T-cell (primary cell): ENCODE measurements at places on chromosomes 1 and 21.

DNA sequence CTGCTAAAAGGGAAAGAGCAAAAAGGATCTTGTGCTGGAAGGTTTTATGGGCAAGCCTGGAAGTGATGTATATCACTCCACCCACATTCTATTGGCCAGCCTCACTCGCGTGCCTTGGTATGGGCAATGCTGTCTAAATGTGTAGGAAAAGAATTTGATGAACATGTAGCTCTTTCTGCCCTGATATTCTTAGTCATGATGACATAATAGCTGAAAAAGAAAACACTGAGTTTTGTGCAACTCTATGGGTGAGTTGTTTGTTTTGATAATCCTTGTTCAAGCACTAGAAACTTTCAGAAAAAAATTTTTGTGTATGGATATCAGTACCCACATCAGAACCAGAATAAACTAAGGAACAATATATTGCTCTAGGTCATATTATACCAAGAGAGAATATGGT is 231.5 kb upstream of the ST6GALNAC5 start:
- DNase-seq: no peak

GRCh38 chr1:118788463-118788862 is 199.7 kb downstream of the TBX15 start:
- DNase-seq: no peak

- DNase-seq: no peak
Observed at GRCh38 chr1:53250325-53250724, 12.0 kb upstream of the MAGOH start.

- no peak for DNase-seq
Observed at GRCh38 chr1:70666381-70667140, 255.5 kb downstream of the CTH start.

- no peak for DNase-seq
Observed at GRCh38 chr1:72336776-72337175, 54.4 kb upstream of the NEGR1 start.

GRCh38 chr1:53254011-53254640 is 15.8 kb upstream of the MAGOH start:
- DNase-seq: no peak
